Activated B cell treated with CpG ODN at 0.5 μM for 24 hours (primary cell): ENCODE measurements at places on chromosomes 3 and 15. TPM values are rescaled to one million over a fixed set of nuclear protein-coding genes. Genes with fewer than 3 reads are reported as not detected.

DNA sequence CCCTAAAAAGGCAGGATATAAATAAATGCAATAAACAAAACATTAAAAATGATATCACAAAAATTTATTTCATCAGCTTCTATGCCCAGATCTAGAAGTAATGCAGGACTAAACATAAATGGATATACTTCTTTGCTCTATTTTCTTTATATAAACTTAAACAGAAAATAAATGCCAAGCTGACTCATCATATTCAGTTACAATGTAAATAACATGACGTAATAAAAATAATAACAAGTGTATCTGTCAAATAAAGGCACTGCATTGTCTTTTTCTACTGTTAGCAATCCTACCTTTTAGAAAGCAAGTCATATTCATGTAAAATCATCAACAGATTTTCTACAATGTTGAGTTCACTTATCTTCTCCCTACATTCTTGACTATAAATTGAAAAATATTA is 61.6 kb downstream of the NEK10 start:
- H3K4me1 ChIP-seq, result no peaks in the 10 kb centered on the region
- no peaks in the 10 kb centered on the region for H3K36me3 ChIP-seq
- no peaks in the 10 kb centered on the region for H3K27me3 ChIP-seq
- DNase-seq, result no peak

DNA sequence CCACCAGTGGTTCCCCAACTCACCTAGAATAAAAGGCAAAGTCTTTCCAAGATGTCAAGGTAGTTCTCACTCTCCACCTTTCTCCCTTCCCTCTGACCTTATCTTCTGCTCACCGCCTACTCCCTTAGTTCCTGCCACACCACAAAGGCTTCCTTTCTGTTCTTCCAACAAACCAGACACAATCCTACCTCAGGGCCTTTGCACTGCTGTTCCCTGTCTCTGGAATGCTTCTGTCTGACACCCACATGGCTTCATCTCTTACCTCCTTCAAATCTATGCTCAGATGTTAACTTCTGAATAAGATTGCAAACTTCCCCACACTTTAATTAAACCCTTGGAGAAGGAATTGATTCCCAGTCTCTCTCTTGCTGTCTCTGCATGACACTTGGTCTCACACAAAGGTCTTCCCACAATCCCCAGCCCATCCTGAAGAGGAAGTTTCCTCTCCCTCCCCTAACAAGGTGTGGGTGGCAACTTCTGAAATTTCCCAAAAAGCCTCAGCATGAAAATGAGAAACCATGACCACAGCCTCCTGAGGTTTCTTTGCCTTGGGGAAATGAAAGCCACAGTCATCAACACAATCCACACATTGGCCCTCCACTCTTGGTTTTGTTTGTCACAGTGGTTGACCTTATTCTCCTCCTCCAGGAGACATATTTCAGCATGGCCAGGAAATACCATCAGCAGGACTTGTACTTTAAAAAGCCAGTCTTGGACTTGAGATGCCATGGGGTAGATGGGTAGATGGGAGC is 3.0 kb upstream of the RYK start:
- peaks cover 6% of the 10 kb centered on the region for H3K36me3 ChIP-seq
- peaks cover 2% of the 10 kb centered on the region for H3K27me3 ChIP-seq
- peak overlapping the region; percentile 38 for H3K27ac ChIP-seq

DNA sequence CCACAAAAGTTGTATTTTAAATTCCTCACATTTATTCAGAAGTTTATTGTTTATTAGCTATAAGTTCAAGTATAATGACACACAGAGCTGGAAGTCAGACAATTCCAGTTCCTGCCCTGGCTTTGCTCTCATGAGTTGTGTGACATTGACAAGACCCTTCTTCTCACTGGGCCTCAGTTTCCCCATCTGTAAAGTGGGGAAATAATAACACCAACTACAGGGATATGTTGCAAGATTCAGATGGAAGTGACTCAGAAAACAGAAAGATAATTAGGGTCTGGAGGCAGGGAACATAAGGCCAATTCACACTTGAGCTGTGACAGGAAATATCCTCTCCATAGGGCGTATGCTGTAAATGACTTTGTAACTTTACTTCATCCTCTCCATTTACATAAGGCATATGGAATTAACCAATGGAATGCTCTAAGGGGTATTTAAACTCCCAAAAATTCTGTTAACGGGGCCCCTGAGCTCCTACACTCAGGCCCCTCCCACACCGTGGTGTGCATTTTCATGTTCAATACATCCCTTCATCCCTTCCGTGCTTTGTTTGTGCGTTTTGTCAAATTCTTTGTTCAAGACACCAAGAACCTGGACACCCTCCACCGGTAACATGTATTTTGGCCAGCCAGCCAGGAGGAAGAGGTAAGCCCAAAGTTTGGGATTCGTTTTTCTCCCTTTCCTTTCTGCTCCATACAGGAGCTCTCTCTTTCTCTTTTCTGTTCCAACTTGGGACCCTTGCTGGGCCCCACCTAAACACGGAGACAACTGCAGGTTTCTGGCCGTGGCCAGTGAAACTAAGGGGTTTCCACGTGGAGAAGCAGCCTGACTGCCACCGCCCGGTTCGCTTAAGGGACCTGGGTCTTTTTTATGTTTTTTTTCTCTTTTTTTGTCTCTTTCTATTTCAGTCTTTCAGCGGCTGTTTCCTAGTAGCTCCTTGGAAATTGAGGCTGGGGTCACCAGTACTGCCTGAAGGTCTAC is 16.9 kb downstream of the CYP11A1 start:
- H3K36me3 ChIP-seq, result no peaks in the 10 kb centered on the region
- DNase-seq, result no peak
- H3K27ac ChIP-seq, result no peak overlapping the region

GRCh38 chr3:99965077-99965476 is 147.4 kb downstream of the CMSS1 start:
- no peaks in the 10 kb centered on the region for H3K27me3 ChIP-seq
- DNase-seq, result no peak
- no peak overlapping the region for H3K4me3 ChIP-seq
- H3K36me3 ChIP-seq, result peaks cover 12% of the 10 kb centered on the region

The PAQR9 gene
- total RNA-seq, result not detected in 2 replicates
